ENCODE measurements at places on chromosomes 6 and 20. TPM values are rescaled to one million over a fixed set of nuclear protein-coding genes. Genes with fewer than 3 reads are reported as not detected.

AGER gene
- 1.5 TPM for total RNA-seq

DNA sequence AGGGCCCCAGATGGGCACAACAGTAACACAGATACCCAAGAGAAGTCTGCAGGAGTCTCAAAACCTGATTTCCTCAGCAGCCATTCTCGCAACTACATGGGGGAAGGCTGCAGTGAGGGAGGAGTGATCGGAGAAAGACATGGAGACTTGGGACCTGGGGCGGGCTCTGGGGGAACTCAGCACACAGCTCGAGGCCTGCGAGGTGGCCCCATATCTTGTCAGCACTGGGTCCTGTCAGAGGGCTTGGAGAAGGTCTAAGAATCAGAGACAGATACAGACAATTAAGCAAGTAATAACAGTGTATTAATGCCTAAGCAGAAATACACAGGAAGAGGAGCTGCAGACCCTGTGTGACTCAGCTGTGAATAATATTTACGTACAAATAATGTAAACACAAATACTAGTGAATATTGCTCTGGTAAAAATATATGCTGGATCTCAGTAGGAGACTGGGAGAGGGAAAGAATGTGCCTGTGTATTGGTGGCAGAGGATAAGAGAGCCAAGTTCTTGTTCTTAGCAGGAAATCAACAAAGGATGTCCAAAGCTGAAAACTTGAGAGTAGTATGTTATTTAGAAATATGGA, 336.2 kb downstream of the ZFAND3 start:
- DNase-seq: no peak

GRCh38 chr6:45807311-45808041, 208.2 kb downstream of the CLIC5 start:
- no peak for DNase-seq

GRCh38 chr6:24283043-24283985, 74.5 kb downstream of the DCDC2 start:
- peak; percentile 57 for DNase-seq

- no peak for DNase-seq
These were observed 1.9 kb downstream of the FAM135A start for GRCh38 chr6:70415247-70415646.

DNA sequence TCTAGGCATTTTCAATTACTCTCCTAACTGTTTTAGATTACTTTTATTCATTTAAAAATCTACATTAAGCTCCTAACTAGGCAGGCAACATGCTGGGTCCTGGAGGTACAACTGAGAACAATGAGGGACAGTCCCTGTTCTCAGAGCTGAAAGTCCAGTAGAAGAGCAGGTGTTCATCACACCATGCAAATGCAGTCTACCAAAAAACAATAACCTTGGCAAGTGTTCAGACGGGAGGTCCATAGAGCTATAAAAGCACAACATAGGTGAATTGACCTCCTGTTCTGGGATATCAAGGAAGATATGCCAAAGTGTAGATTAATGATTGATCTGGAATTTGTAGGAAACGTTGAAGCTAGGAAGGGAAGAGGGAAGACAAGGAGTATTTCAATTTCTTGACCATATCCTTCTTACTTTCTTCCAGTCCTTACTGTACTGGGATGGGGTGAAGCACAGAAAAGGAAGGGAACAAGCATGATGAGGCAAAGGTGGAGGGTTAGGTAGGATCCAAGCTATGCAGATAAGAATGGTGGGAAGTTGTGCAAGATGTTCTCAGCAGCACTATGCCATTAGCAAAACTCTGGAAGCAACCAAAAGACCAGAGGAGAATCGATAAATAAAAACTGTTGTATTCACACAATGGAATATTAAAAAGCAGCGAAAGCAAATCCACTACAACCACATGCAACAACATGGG, 485.7 kb upstream of the JARID2 start:
- DNase-seq: no peak

DNA sequence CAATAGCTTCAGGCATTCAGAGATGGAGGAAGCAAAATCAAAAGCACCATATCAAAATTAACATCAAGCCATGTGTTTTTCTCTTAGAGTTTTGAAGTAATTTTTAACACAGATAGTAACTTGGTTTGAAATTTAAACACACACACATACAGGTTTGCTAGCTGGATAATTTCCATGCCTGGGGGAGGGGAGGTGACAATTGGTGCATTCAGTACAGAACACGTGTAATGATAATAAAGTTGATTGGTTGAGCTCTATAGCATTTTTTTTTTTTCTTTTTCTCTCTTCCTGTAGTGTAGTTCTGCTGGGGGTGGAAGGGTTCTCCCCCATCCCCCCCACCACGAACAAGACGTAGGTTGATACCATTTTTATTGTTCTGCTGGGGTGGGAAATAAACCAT, 564.8 kb downstream of the LMBRD1 start:
- no peak for DNase-seq

DNA sequence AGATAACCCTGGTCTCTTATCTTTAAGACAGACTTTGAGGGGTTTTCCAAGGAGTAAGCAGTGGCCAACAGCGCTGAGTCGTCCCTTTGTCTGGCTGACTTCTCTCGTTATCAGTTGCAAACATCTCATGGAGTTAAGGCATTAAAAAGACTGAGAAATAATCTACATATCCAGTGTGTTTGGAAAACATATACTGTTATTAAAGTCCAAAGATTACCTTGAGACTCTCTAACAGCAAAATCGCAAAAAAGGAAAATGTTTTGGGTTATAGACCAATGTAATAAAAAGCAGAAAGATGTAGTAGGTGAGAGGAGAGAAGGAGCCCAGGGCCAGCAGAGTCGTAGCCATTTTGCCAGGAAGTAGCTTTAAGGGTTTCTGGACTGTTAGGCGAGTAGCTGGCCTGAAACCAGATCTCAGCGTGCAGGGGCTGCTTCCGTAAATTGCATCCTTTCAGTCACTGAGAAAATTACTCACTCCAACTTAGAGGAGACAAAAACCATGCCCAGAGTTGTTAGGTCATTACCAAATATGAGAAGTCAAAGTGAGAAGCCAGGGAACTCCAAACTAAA, 24.6 kb downstream of the MYLK4 start:
- DNase-seq: no peak

Data from psoas muscle (tissue), 8 donors.